ENCODE measurements at places on chromosomes 1 and 21.

- no peak for DNase-seq
Observed at GRCh38 chr21:41673596-41674335, 93.1 kb downstream of the RIPK4 start.

GRCh38 chr1:181089017-181089675, 646 bp downstream of the IER5 start:
- DNase-seq, result peak; percentile 57

DNA sequence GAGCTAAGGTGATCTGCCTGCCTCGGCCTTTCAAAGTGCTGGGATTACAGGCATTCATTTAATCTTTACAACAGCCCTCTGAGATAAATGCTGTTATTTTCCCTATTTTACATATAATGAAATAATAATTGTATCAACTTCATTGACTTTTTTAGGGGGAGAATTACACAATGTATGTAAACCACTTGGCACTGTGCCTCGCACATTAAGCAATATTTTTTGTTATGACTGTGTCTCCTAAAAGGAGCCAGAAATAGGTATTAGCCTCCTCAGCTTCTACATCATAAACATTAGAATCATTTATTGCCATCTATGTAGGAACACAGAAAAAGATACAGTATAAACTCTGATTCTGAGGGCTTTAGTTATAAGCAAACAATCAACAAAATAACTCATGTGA, 1.1 kb upstream of the DNAJC28 start:
- DNase-seq, result no peak

DNA sequence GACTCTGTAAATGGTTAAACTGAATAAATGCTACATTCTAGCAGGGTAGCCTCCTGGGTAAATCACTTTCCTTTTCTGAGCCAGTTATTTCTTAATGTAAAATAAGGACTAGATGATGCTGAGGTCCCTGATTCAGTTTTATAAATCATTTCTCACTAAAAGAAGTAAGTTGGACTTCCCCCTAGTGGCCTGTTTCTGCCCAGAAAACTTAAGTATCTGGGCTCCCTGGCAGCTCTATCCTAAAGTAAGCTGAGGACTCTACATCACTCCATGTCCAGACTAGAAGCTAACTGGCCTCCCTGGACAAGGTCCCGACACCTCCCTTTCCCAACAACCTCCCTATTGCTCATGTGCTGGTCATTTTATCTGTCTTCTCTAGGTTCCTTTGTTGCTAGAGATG, 3.0 kb downstream of the GPN2 start:
- no peak for DNase-seq

GRCh38 chr1:4650481-4650880, 3.9 kb upstream of the AJAP1 start:
- no peak for DNase-seq

DNA sequence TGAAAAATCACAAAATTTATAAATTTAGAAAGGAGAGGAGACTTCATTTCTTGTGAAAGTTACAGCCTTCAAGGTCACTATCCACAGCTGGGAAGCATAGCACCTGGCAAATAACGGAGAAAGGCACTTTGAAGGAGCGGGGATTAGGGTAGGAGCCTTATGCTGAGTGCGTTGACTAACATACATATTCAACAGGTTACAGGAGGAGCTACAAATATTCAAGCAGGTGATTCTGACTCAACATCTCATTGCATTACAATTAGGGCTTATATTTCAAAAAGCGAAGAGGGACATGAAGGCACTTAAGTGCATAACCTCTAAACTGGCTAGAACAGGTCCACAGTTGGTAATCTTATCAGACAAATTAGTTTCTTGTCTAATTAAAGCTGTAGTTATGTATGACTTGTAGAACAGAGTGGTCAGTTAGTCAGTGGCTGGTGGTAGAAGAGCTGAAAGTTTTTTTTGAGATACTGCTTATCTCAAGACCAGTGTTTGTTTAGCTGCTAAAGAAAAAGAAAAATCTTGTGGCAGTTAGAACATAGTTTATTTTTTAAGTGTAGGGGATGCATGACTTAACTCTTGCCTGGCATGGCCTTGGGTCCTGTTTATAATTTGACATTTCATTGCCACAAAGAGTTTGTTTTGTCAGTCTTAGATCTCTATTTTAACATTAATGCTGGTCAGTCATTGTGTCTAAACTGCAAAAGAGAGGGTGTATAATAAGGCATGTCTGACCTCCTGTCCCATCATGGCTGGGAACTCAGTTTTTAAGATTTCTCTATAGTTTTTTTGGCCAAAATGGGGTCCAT, 311.5 kb downstream of the DUSP10 start:
- DNase-seq, result no peak

DNA sequence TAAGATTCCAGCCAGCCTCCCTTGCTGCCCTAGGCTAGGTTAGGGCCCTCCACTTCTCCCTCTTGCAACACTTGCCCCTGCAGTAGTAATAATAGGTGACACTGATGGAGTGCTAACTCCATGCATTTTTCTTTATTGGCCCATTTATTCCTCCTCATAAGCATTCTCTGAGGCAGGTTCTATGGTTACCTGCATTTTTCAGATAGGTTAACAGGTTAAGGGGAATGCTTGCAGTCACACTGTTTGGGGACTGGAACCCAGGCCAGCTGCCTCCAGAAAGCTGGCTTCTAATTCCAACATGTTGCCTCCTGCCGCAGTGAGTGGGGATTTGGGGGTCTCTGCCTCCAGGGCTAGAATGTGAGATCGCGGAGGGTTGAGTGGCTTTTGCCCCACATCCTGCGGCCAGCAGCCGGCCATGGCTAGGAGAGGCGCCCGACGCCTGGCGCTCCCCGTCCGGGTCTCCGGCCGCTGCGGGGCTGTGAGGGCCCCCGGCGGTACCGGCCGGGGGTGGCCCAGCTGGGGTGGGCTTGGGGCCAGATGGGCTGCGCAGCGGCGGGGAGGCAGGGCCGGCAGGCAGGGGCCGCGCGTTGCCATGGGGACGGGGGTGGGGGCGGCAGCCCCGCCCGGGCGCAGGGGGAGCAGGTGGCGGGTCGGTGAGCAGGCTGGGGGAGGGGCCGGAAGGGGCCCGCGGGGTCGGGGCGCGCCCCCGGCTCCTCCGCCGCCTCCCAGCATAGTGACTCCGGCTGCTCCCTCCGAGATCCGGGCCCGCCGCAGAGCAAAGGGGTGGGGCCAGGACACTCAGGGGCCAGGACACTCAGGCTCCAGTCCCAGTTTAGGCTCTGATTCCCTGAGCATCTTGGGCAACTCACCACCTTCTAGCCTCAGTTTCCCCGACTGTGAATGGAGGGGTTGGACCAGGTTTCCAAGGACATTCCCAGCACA, 68.4 kb upstream of the SSBP3 start:
- DNase-seq, result no peak

GRCh38 chr1:221881805-221882581, 140.1 kb upstream of the DUSP10 start:
- DNase-seq, result no peak

- no peak for DNase-seq
Observed at GRCh38 chr1:29033829-29034466, 89.8 kb downstream of the TMEM200B start.

DNA sequence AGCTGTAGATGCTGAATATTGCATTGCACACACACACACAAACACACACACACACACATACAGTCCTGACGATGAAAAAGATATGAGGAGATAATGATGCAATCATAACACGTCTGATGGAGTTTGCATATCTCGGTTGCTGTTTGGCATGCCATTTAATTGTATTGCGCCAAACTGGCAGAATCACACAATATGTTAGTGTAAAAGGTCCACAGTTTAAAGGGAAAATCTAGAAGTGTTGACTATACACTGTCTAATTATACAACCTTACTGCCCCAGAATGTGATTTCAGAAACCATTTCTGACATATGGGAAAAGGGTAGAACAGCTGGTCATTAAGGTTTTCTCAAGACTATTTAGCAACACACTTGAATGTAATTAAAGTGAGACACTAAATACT, 123.7 kb upstream of the PROX1 start:
- no peak for DNase-seq
